ENCODE measurements at places on chromosomes 13 and 19.

- peak; percentile 70 for DNase-seq
Observed at GRCh38 chr19:38693380-38694223, 46.2 kb downstream of the ACTN4 start.

- DNase-seq: no peak
Observed at GRCh38 chr13:49895826-49896225, 40.3 kb downstream of the SPRYD7 start.

DNA sequence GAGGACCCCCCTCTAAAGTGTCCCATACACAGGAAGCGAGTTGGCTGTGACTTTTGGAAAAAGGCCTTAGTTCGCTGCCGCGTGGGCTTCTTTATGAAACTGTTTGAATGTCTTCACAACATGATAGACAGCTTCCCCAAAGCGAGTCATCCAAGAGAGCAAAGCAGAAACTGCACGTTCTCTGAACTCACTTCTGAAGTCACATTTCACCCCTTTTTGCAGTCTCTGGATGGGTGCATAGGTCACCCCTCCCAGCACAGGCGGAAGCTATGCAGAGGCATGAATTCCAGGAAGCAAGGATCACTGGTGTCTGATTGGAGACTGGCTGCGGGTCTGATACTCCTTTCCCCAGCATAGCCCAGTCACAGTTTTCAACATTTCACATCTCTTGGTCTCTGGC, 10.6 kb downstream of the GPI start:
- no peak for DNase-seq

GRCh38 chr13:28035146-28035782, 46.8 kb upstream of the URAD start:
- DNase-seq: no peak

DNA sequence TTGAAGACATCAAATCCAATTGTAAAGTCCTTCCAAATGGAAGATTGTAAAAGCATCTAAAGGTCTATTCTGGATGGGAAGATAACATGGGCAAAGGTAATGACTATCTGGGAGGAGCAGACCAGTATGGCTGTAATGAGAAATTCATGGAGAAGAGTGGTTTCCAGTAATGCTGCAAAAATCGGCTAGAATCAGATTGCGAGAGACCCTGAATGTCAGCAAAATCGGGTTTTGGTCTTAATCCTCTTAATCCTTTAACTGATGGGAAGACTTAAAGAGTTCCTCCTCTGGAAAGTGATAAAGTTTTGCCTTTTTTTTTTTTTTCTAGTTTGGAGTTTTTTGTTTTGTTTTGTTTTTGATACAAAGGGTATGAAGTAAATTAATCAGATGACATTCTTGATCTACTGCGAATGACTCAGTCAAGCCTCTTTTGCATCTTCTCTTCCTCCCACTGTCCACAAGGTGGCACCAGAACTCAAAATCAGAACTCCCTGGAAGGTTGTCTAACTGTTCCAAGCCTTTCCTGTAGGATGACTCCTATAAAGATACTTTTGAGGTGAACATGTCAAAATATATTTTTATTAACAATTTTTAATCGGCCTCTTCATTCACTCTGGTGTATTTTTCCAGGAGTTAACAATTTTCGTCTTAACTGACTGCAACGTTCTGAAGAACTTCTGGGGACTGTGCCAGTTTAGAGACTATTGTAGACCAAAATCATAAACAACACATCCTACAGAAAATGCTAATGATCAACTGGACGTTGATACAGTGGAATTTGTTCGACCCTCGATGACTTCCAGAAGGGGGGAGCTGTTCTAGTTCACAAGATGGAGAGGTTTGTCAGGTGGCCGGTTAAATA, 213.3 kb upstream of the MIR17HG start:
- peak; percentile 28 for DNase-seq

GRCh38 chr13:30735025-30735871, at the start of gene ALOX5AP:
Gene ALOX5AP, plus strand, starts transcription at chr13:30735543. Its CDS starts 63 bp downstream, at chr13:30735606.
- peak; percentile 58 for DNase-seq

DNA sequence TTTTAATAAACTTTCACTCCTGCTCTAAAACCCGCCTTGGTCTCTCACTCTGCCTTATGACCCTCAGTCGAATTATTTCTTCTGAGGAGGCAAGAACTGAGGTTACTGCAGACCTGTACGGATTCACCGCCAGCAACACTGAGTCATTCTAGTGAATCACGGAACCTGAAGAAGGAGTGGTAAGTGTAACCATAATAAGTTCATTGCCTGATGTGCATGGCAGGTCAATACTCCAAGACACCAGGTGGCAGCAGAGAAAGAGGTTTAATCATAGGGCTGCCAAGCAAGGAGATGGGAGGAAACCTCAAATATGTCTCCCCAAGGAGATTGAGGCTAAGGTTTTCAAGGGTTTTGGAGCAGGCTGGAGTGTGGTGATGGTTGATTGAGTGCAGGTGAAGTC, 204.3 kb upstream of the IPO5 start:
- DNase-seq: no peak

DNA sequence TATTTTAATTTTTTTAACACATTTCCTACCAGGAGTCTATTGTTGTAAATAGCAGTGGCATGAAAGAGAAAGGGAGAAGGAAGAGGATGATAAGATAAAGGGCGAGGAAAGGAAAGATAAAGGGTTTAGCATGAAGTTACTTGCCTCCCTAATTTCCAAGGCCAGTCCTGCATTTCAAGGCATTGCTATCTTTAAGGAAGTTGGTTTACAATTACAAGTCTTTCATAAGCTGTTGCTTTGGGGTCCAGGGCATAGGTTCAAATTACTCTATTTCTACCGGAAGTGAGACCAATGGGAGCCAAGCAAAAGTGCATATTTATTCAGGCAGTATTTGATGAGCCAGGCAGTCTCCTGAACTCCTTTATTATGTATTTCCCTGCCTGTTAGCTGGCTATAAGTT, 27.7 kb upstream of the UBL3 start:
- DNase-seq: no peak

GRCh38 chr13:59211606-59212005, 952.1 kb downstream of the DIAPH3 start:
- DNase-seq: no peak

DNA sequence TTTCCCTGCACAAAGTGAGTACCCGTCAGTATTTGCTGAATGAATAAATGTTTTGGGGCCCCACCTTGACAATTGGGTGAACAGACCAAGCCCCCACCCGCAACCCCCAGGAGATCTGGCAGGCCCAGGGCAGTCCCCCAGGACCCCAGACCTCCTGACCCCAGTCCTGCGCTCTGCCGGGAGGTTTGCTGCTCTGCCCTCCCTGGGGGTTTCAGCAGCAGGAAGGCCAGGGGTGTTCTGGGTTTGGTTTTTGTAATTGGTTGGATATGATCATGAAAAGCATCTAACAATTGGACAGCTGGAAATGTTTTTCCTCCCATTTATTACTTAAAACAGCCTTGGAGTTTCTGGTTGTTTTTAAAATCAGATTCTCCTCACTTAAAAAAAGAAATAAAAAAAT, 193.8 kb downstream of the URI1 start:
- no peak for DNase-seq

GRCh38 chr13:92256211-92256610, 857.8 kb downstream of the GPC5 start:
- DNase-seq: no peak

GRCh38 chr13:72469906-72470305, 257.5 kb downstream of the MZT1 start:
- DNase-seq: no peak

- DNase-seq: peak; percentile 62
Observed at GRCh38 chr19:35959040-35959967, 23.1 kb downstream of the LRFN3 start.

DNA sequence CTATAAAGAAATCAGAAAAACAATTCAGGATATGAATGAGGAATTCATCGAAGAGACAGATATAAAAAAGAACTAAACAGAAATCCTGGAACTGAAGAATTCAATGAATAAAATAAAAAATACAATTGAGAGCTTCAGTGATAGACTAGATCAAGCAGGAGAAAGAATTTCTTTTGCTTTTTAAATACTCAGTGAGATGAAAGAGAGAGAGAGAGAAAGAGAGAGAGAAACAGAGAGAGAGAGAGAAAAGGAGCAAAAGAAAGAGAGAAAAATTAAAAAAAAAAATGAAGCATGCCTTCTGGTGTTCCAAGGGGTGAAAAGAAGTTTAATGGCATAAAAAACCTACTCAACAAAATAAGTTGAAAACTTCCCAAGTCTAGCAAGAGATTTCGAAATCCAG, 22.0 kb upstream of the SLC7A9 start:
- DNase-seq: no peak

- DNase-seq: no peak
Observed at GRCh38 chr19:54206030-54206830, 5.6 kb downstream of the RPS9 start.

DNA sequence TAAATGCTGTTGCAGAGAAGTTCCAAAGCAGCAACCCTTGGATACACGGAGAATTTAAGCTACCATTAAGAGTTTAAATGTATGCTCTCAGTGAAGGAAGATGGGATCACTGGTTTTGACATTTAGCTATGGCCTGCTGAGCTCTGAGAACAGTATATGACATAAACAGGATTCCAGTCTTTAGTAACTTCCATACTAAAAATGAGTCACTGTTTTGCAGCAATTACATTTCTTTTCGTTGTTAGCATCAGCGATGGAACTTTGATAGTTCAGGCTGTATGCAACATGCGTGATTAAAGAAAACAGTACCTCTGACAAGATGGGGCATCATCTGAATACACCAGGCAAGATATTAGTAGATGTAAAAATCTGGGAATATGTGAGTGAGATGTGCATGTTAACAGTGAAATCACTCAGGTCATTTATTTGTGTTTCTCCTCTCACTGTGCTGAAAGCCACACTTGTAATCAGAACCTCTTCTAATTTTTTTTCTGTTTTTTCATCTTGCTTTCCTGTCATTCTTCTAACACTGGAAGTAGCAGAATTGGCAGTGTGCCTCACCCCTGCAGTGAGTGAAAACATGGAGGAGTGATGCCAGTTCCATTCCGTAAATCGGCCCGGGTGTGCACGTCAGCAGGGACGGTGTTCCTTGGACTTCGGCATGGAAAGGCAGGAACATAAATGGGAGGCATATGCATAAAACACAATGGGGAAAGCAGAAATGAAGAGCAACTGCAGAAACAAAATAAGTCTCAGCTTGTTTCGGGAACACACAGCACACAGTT, 361.5 kb downstream of the OXGR1 start:
- no peak for DNase-seq

DNA sequence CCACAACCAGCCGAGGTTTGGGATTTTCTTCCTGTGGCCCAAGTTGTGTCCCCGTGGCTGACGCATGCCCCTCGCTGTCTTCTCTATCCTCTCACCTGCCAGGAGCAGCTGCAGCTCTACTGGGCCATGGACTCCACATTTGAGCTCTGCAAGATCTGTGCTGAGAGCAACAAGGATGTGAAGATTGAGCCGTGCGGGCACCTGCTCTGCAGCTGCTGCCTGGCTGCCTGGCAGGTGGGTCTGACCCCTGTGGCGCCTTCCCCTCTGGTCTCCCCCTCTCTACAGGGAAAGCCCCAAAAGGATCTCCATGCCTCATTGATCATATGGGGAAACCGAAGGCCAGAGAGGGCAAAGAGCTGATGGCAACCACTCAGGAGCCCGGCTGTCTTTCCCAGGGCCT, 14.6 kb downstream of the CBLC start:
- DNase-seq: peak; percentile 16

GRCh38 chr19:44499559-44499958, 763 bp downstream of the ZNF180 start:
- no peak for DNase-seq

GRCh38 chr13:100552755-100553154, 35.8 kb downstream of the GGACT start:
- DNase-seq: no peak

GRCh38 chr13:50993371-50993770, 83.8 kb downstream of the RNASEH2B start:
- DNase-seq: no peak

DNA sequence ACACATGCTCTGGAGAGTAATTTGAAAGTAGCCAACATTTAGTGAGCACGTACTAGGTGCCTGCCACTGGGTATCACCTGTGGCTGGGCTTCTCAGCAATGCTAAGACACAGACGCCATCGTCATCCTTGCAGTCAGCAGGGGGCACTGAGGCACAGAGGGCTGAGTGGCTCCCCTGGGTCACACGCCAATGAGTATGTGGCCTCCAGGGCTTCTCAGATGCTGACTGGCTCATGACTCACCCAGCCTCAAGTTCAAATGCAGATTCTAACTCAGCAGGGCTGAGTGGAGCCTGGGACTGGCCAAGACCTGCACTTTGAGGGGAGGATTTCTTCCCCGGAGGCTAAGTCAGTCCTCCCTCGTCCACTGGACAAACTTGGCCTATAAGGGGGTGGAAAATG, 115.1 kb upstream of the CACNA1A start:
- DNase-seq: no peak

- DNase-seq: no peak
Observed at GRCh38 chr19:17025361-17025760, 1.2 kb downstream of the CPAMD8 start.

GRCh38 chr13:106804991-106805390, 237.1 kb upstream of the ARGLU1 start:
- no peak for DNase-seq

GRCh38 chr19:35805526-35806102, 7.0 kb downstream of the PRODH2 start:
- DNase-seq: no peak

DNA sequence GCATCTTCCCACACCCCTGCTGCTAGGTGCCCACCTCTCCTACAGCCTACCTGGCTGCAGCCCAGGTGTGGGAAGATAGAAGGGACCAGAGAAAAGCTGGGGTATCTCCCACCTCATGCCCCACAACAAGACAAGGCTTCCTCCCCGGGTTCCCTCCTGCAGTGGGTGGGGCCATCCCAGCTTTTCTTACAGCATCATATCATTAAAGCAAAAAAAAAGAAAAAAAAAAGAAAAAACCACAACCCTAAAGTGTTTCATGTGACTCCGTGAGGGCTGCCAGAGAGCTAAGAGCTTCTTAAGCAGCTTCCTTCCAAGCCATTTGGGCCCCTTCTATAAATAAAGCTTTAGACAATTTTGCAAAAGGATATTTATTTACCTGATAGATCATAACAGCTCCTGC, 455.4 kb upstream of the TSHZ3 start:
- no peak for DNase-seq

GRCh38 chr19:30842926-30843325, 470.7 kb downstream of the ZNF536 start:
- no peak for DNase-seq

GRCh38 chr19:33393286-33394005, 19.9 kb downstream of the CEBPG start:
- DNase-seq: no peak

Data from GM13977 (cell line).